Left cardiac atrium (tissue), 4 donors: ENCODE measurements at places on chromosomes 4 and X. TPM values are rescaled to one million over a fixed set of nuclear protein-coding genes. Genes with fewer than 3 reads are reported as not detected.

The LRCH2 gene
- 5.2 TPM for total RNA-seq

The MECP2 gene
- 42.4 TPM for total RNA-seq

- DNase-seq, result no peak
Measured at GRCh38 chrX:129739578-129739977, 799 bp downstream of the XPNPEP2 start.

The HSPA4L gene
- total RNA-seq, result 9.5 TPM

GRCh38 chrX:134743091-134743490, 84.8 kb upstream of the PLAC1 start:
- no peak for DNase-seq

The USP27X gene
- total RNA-seq, result 2.7 TPM

GRCh38 chr4:148287111-148287510, 155.1 kb downstream of the NR3C2 start:
- DNase-seq, result no peak

DNA sequence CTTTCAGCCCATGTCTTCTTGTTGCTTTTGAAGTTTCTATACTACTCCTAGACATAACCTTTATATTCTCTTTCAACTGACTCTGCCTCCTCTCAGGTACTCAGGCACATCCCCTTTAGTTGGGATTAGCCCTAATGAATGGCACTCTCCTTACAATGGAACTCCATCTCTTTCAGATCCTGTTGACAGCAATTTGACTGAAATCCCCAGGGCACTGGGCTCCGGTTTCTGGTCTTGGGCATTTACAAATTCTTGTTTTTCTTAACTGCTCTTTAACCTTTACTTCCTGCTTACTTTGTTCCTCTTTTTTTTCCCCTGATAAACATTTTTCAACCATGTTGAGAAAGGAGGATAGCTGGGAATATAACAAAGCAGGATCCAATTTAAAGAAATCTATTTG, 68.9 kb downstream of the ENOX2 start:
- no peak for DNase-seq

The ZNF157 gene
- total RNA-seq, result 0.13 TPM

The BANK1 gene
- 1.6 TPM for total RNA-seq

The ADGRG2 gene
- 1.2 TPM for total RNA-seq

- DNase-seq, result no peak
Measured at GRCh38 chrX:47661539-47661938, 2.6 kb upstream of the UXT start.

- DNase-seq, result no peak
Measured at GRCh38 chr4:102139132-102139573, 206.1 kb downstream of the SLC39A8 start.
